ENCODE measurements at places on chromosomes 5 and 9. TPM values are rescaled to one million over a fixed set of nuclear protein-coding genes. Genes with fewer than 3 reads are reported as not detected.

The NMUR2 gene
- not detected for total RNA-seq

The CCNJL gene
- not detected for total RNA-seq

The TUT7 gene
- total RNA-seq: 75.4 TPM

The LCN1 gene
- total RNA-seq: not detected

The BARHL1 gene
- not detected for total RNA-seq

The PAIP2 gene
- 126 TPM for total RNA-seq

The ORM2 gene
- total RNA-seq: not detected

The FKTN gene
- 10.0 TPM for total RNA-seq

The MORN5 gene
- not detected for total RNA-seq

The SRA1 gene
- total RNA-seq: 38.9 TPM

The ATP10B gene
- total RNA-seq: not detected

The CRHBP gene
- 2.5 TPM for total RNA-seq

The MINAR2 gene
- total RNA-seq: not detected

The ZBED3 gene
- total RNA-seq: 0.59 TPM

The KIF27 gene
- total RNA-seq: 2.9 TPM

The PITX1 gene
- total RNA-seq: not detected

The SAXO1 gene
- total RNA-seq: 0.30 TPM

The TMC1 gene
- not detected for total RNA-seq

The KIAA0825 gene
- total RNA-seq: 4.6 TPM

The FAM153A gene
- total RNA-seq: 31.8 TPM

The SPINK7 gene
- total RNA-seq: not detected

The LRRC70 gene
- 4.6 TPM for total RNA-seq

The HTR4 gene
- total RNA-seq: not detected

The CCIN gene
- 1.4 TPM for total RNA-seq

The NDUFA8 gene
- 10.7 TPM for total RNA-seq

The C1QTNF2 gene
- total RNA-seq: not detected

The SLC6A18 gene
- total RNA-seq: not detected

The C9orf153 gene
- total RNA-seq: 0.32 TPM

The SLC46A2 gene
- total RNA-seq: not detected

The STPG3 gene
- not detected for total RNA-seq

The FBN2 gene
- not detected for total RNA-seq

The FOXD4L3 gene
- not detected for total RNA-seq

The SLC6A7 gene
- not detected for total RNA-seq

The PCDHB11 gene
- total RNA-seq: not detected

The MGAT4B gene
- total RNA-seq: 134 TPM

The SLC25A2 gene
- total RNA-seq: 0.74 TPM

The IRX2 gene
- not detected for total RNA-seq

The SH3PXD2B gene
- total RNA-seq: 0.10 TPM

The PCDHA13 gene
- not detected for total RNA-seq

The GABRP gene
- total RNA-seq: not detected

The TLX3 gene
- not detected for total RNA-seq
